SJCRH30 (cell line): ENCODE measurements at places on chromosomes 5 and 9.

DNA sequence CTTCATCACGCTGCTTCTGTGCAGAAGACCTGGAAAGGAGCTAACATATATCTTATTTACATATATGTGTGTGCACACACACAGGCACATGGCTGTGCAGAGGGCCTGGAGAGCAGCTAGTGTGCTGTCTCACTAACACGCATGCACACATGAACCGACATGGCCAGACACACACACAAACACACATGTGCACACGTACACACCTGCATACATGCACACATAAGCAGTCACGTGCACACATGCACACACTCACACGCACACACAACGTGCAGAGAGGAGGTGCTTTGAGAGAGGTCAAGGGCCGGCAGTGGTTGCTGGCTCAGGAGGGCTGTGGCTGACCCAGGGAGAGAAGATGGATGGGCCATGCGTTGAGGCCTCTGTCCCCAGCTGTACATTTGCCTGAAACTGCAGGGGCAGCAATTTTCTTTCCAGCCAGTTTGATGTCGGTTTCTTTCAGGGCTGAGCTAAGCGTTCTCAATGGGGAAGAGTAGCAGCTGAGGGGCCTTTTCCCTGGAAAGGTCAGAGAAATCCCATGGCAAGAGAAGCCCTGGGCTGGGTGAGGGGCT is 66.7 kb downstream of the OLFM1 start:
- no peaks in the 10 kb centered on the region for H3K36me3 ChIP-seq
- no peaks in the 10 kb centered on the region; the same call in 1 of the 2 replicates for H3K27me3 ChIP-seq
- peaks cover 7% of the 10 kb centered on the region for H3K4me1 ChIP-seq
- DNase-seq, result no peak
- H3K4me3 ChIP-seq, result no peak overlapping the region

GRCh38 chr5:156838961-156839360 is 11.1 kb upstream of the PPP1R2B start:
- H3K27me3 ChIP-seq, result no peaks in the 10 kb centered on the region
- H3K4me3 ChIP-seq, result no peak overlapping the region
- H3K36me3 ChIP-seq, result no peaks in the 10 kb centered on the region
- H3K27ac ChIP-seq, result no peak overlapping the region
- no peaks in the 10 kb centered on the region for H3K4me1 ChIP-seq

GRCh38 chr9:86349271-86349670 is 4.9 kb downstream of the TUT7 start:
- no peak overlapping the region for H3K4me3 ChIP-seq
- DNase-seq, result no peak
- H3K27me3 ChIP-seq, result no peaks in the 10 kb centered on the region
- H3K4me1 ChIP-seq, result peaks cover 15% of the 10 kb centered on the region

GRCh38 chr9:75414371-75415160 is 326.3 kb downstream of the OSTF1 start:
- H3K36me3 ChIP-seq, result no peaks in the 10 kb centered on the region
- H3K4me1 ChIP-seq, result no peaks in the 10 kb centered on the region
- no peak for DNase-seq
- no peak overlapping the region for H3K27ac ChIP-seq
- H3K27me3 ChIP-seq, result 0 out of 2 replicates have a peak, but pooled peaks cover 2% of the 10 kb centered on the region

DNA sequence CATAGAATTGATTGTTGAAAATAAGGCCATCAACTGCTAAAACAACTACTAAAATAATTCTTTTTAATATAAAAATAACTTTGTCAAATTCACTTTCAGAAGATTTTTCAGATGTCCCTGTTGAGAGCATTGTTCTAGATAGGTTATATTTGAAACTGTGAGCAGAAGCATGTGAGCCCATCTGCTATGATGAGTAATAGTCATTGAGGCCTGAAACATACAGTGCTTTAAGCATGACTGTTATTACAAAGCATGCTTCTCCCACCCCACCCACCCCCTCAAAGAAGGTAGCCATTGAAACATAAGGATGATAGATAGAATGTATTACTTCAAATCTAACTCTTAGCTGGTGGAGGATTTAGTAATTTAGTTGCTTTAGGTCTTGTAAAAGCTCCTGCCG is 86.0 kb downstream of the UHRF2 start:
- no peak for DNase-seq
- no peak overlapping the region for H3K4me3 ChIP-seq
- H3K27me3 ChIP-seq, result no peaks in the 10 kb centered on the region
- H3K4me1 ChIP-seq, result no peaks in the 10 kb centered on the region
- H3K27ac ChIP-seq, result no peak overlapping the region

DNA sequence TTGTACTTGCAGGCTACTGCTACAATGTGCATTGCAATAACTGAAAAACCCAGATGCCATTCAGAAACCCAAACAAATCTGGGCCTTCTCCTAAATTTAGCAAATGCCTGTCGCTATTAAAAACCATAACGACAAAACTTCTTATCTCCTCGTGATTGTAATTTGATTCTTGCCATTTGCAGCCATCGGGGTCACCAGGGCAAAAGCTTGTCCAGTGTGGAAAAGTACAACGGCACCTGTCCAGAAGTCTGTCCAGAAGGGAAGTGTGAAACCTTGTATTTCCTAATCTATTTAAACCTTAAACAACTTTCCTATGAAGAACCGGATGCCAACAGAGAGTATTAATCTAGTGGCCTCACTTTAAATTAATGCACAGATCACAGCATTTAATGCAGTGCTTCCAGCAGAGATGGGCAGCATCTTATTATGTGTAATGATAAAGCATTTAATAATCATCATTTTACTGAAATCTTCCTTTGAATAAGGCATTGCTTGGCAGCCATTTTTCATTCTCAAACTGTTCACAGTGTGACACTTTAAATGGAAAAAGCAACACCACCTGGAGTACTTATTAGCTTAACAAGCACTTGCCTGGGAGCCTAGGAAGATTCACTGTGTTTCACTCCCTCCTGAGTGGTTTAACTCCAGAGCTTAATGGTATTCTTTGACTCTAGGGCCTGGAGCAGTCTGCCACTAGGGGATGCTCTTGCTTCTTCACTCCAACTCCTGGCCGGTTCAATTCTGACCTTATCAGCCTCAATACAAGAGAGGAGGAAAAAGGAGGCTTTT is 4.9 kb upstream of the C7 start:
- H3K27ac ChIP-seq, result no peak overlapping the region
- DNase-seq, result peak; percentile 93
- peaks cover 36% of the 10 kb centered on the region for H3K4me1 ChIP-seq
- no peaks in the 10 kb centered on the region for H3K27me3 ChIP-seq
- no peak overlapping the region for H3K4me3 ChIP-seq

DNA sequence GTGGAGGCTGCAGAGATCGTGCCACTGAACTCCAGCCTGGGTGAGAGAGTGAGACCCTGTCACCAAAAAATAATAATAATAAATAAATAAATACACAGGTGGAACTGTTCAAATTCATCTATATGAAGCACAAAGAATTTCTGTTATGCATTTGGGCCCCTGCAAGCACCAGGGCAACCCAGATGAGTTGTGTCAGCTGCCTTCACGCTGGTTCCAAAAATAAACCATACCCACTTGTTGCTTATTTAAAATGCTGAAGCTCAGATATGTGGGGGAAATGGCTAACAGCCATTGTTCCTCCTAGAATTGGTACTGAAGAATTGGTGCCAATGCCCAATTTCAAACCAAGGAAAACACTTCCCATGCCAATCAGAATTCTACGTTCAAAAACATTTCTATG is 10.5 kb upstream of the C5orf15 start:
- H3K4me1 ChIP-seq, result peaks cover 24% of the 10 kb centered on the region
- H3K27me3 ChIP-seq, result no peaks in the 10 kb centered on the region
- DNase-seq, result no peak
- H3K4me3 ChIP-seq, result no peak overlapping the region
- peaks cover 76% of the 10 kb centered on the region for H3K36me3 ChIP-seq

GRCh38 chr9:90141723-90142122 is 500.9 kb downstream of the DIRAS2 start:
- no peaks in the 10 kb centered on the region for H3K36me3 ChIP-seq
- no peak overlapping the region for H3K4me3 ChIP-seq
- no peaks in the 10 kb centered on the region for H3K4me1 ChIP-seq
- no peak for DNase-seq
- no peak overlapping the region for H3K27ac ChIP-seq

DNA sequence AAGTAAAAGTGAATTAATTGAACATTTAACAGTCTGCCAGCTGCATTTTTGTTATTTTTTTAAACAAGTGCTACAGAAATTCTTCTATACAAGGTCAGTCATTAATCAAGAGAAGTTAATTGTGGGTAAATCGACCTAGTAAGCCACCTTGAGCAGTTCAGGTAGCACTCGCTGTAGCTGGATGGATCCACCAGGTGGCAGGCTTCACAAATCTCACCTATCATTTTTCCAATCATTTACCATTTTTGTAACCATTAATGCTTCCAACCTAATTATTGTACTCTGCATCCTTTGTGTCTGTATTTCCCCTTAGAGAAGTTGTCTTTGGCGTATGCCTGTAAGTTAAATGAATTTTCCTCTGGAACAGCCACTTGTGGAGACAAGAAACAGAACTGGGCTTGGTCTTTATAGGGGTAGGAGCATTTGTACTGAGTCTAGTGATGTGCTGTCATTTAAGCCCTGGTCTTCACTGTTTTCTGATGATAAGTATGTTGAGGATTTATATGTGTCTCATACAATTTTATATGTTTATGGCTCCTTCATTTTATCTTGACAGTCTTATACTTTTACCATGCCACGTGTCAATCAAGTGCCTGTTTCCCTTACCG is 39.5 kb downstream of the CD180 start:
- no peak overlapping the region for H3K27ac ChIP-seq
- no peaks in the 10 kb centered on the region for H3K36me3 ChIP-seq
- no peaks in the 10 kb centered on the region for H3K27me3 ChIP-seq
- H3K4me3 ChIP-seq, result no peak overlapping the region
- no peaks in the 10 kb centered on the region for H3K4me1 ChIP-seq

DNA sequence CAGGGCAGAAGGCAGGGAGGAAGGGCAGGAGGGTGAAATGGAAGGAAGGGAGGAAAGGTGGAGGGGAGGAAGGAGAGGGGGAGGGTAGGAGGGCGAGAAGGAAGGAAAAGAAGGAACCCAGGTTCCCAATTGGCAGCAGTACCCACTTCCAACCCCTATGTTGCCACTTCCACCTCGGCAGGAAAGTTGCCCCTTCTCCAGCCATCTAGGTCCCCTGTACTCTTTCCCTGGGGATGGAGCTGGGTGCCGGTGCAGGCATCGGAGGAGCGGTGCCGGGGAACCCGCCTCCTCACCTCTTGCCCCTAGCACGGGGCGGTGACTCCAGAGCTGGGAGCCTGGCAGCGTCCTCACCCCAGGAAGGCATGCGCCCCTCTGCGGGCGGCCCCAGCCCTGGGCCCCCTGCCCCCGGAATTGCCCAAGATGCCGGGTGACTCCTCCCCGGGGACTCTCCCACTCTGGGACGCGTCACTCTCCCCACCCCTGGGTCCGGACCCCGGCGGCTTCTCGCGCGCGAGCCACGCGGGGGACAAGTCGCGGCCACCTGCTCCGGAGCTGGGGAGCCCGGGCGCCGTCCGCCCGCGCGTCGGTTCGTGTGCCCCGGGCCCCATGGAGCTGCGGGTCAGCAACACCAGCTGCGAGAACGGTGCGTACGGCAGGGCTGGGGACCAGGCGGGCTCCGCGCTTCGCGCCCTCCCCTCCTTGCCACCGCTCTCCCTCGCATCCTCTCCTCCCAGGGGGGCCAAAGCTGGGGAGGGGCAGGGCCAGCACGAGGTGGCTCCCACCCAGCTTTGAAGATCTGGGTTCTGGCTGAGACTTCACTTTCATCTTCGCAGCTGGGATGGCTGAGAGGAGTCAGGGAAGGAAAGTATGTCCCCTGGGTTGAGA is at the start of gene NIPAL4:
Gene NIPAL4 (plus strand): TSS at position 499 of the 885 bp plus-strand sequence. CDS start 108 bp downstream, at position 607.
- no peaks in the 10 kb centered on the region for H3K27me3 ChIP-seq
- no peak within 1 kb of the TSS for H3K4me3 ChIP-seq
- H3K4me1 ChIP-seq, result no peaks in the 10 kb centered on the region
- no peak within 1 kb of the TSS for H3K27ac ChIP-seq

- no peak overlapping the region for H3K27ac ChIP-seq
- DNase-seq, result no peak
- no peak overlapping the region for H3K4me3 ChIP-seq
- no peaks in the 10 kb centered on the region for H3K27me3 ChIP-seq
- no peaks in the 10 kb centered on the region for H3K4me1 ChIP-seq
Observed at GRCh38 chr5:14342306-14342705, 199.2 kb downstream of the TRIO start.

GRCh38 chr5:174374206-174374605 is 328.7 kb downstream of the NSG2 start:
- H3K27ac ChIP-seq, result no peak overlapping the region
- H3K4me3 ChIP-seq, result no peak overlapping the region
- H3K36me3 ChIP-seq, result no peaks in the 10 kb centered on the region
- H3K27me3 ChIP-seq, result no peaks in the 10 kb centered on the region

GRCh38 chr5:171989946-171990712 is 16.3 kb downstream of the FBXW11 start:
- H3K4me1 ChIP-seq, result peaks cover 2% of the 10 kb centered on the region
- H3K36me3 ChIP-seq, result peaks cover 34% of the 10 kb centered on the region
- DNase-seq, result no peak
- no peak overlapping the region for H3K27ac ChIP-seq
- H3K4me3 ChIP-seq, result no peak overlapping the region
- H3K27me3 ChIP-seq, result no peaks in the 10 kb centered on the region

DNA sequence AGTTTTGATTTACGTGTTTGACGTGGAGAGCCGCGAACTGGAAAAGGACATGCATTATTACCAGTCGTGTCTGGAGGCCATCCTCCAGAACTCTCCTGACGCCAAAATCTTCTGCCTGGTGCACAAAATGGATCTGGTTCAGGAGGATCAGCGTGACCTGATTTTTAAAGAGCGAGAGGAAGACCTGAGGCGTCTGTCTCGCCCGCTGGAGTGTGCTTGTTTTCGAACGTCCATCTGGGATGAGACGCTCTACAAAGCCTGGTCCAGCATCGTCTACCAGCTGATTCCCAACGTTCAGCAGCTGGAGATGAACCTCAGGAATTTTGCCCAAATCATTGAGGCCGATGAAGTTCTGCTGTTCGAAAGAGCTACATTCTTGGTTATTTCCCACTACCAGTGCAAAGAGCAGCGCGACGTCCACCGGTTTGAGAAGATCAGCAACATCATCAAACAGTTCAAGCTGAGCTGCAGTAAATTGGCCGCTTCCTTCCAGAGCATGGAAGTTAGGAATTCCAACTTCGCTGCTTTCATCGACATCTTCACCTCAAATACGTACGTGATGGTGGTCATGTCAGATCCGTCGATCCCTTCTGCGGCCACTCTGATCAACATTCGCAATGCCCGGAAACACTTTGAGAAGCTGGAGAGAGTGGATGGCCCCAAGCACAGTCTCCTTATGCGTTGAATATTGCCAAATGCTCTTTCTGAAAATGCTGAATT is 850 bp downstream of the RRAGA start:
- peak overlapping the region; percentile 58 for H3K27ac ChIP-seq
- DNase-seq, result peak; percentile 17

- DNase-seq, result no peak
- H3K36me3 ChIP-seq, result no peaks in the 10 kb centered on the region
- no peak overlapping the region for H3K4me3 ChIP-seq
- H3K27me3 ChIP-seq, result no peaks in the 10 kb centered on the region
Observed at GRCh38 chr5:180343110-180343830, 9.9 kb downstream of the GFPT2 start.
